HCT116 (cell line): ENCODE measurements at places on chromosomes 6 and 20.

GRCh38 chr6:158165919-158166416, 2.1 kb downstream of the SERAC1 start:
- DNase-seq, result no peak

DNA sequence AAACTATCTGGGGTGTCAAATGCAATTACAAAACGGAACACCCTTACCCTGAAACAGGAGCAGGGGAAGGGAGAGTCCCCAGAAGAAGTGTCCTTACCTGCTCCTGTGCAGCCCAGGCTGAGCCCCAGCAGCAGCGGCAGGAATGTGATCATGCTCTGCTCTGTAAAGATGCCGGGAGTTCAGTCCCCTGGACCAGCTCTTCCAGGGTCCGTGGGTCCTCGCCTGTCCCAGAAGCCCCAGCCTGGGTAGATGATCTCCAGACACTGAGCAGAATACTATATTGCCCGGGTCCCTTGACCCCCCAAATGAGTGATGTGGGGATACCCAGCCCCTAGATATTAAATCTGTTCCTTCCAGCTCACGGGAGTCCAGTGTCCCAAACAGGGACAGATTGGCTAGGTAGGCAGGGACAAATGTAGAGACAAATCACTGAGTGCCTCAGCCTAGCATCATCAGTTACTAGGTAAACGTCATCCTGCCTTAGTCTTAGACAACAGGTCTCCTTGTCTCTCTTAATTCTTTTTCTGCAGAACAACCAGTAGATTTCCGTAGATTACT, at the start of gene HLA-DMB:
HLA-DMB (minus strand) TSS at position 373 of the 558 bp plus-strand sequence; CDS start at position 152, 221 bp downstream.
- DNase-seq, result peak; percentile 75

DNA sequence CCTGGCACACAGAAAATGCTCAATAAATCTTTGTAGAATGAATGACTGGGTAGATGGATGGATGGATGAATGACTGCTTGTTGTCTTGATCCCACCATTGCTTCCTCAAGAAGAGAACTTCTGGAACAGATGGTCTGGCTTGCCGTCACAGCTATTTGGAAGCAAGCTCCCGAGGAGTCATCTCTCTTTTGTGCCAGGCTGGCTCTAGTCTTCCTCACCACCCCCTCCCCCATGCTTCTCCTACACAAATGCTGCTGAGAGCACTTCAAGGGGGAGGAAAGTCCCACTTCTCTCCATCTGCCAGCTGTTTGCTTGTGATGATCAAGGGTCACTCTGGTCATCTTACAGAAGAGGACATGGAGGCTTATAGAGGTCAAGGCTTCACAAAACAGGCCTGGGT, 11.6 kb upstream of the KCNG1 start:
- DNase-seq, result no peak

DNA sequence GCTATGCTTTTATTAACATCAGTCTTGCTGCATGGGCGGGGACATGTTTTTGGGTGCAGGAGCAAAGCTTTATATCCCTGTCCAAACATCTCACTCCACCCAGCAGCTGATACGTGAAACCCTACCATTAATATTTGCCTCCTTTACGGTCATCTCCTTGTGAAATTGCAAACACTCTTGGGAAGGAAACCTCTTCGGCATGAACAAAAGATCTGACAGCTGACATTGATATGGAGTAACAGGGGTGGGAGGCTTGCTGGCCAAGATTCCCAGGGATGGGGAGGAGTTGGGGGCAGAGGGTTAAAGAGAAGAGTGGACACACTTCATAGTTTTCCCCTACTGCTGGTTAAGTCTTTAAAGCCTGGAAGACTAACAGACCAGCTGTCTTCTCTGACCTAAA, 22.2 kb upstream of the VEGFA start:
- no peak for DNase-seq

DNA sequence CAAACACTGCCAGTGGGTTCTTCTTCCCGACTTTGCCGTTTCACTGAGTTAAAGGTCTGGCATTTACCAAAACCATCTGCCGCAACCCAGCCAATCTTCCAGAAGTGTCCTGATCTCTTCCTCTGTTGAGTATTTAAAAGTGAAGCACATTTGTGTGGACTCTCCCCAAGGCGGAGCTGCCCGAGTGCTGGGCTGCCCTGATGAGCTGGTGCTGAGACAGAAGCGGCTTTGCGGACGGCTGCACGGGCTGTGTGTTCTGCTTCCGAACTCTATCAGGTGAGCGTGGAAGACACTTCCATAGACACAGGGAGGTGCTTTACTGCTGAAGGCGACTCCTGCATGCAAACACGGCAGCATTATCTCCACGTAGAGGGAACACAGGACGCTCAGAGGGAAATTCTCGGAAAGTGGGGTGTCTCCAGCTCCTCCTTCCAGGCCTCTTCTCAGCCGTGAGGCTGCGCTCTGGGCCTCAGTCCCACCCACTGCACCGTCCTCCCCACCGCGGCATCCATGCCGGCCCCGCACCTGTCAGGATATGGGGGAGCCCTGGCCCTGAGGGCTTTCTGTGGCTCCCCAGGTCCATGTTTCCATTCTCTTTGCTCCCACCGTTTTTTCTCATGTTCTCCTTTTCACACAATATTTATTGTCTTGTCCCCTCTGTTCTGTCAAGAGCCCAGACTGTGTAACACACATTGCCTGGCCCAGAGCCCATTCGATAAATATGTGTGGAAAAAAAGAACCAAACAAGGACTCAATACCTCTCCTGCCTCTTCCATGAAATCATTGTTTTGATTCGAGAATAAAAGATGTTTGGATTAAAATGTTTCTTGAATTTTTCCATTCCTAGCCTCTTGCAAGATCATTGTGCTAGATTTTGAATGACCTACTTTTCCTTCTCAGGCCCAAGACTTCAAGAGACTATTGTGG, 205.1 kb downstream of the DLL1 start:
- no peak for DNase-seq
